ENCODE measurements at places on chromosomes 11 and 22. TPM values are rescaled to one million over a fixed set of nuclear protein-coding genes. Genes with fewer than 3 reads are reported as not detected.
A peak's percentile ranks its signal among the peaks of the same experiment; 100 is the strongest.

DNA sequence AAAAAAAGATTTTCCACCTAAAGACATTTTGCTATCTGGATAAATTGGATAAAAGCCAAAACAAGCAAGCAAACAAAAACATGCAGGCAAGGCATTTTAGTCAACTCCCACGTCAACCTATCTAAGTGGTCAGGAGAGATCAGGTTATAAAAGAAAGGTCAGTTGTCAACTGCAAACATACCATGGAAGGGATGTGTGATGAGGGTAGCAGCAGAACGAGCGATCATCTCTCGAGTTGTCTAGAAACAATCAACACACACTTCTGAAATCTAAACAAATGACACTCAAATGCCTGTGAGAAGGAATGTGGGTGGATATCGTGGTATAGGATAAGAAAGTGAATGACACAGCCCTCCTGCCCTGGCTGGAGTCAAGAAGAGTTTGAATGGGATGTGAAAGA is 10.9 kb downstream of the MTCH2 start:
- H3K4me3 ChIP-seq = no peak overlapping the region
- no peak overlapping the region for H3K27ac ChIP-seq
- no peaks in the 10 kb centered on the region for H3K4me1 ChIP-seq
- no peaks in the 10 kb centered on the region for H3K27me3 ChIP-seq
- DNase-seq = no peak
- H3K36me3 ChIP-seq = peaks cover 28% of the 10 kb centered on the region

DNA sequence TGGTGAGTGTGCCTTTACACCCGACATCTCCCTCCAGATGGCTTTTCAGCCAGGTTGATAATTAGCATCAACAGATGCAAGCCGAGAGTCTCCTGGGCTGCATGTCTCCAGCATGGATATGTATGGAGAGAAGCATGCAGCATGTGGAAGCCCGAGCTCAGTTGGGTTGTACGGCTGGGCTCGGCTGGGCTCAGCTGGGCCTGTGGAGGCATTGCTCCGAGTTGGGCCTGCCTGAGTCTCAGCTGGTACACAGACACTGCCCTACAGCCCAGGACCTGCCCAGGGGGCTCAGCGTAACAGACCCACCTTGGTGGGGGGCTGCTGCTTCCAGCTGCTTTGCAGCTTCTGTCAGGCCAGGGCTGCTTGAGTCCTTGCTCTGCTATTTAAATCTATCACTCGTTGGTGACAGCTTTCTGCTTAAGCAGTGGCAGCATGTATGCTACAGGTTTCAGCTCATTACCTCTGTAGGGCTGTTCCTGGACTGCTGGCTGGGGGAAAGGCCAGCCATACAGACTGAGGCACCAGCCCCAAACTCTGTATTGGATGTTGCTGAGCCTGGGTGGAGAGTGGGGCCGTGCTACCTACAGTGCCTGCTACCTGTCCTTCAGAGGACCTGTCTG is 115.5 kb downstream of the TEAD1 start:
- DNase-seq = no peak
- no peak overlapping the region for H3K27ac ChIP-seq
- H3K36me3 ChIP-seq = no peaks in the 10 kb centered on the region
- 0 out of 2 replicates have a peak, but pooled peaks cover 11% of the 10 kb centered on the region for H3K4me1 ChIP-seq
- H3K27me3 ChIP-seq = no peaks in the 10 kb centered on the region
- no peak overlapping the region for H3K4me3 ChIP-seq

DNA sequence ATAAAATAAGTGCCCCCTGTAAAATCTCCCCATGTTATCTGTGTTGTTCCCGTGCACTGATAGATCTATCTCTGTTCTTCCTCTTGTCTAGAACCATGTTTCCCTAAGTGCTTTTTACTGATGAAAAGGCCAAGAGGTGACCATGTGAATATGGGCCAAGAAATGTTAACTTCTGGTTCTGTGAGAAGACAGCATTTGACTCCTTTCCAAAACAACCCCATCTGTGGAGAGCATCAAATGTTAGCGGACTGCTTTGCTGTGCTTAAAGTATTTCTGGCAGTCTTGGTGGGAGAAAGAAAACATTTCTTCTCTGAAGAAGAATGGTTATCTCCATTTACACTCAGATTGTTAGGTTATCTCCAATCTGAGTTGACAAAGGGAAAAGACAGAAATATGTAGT is 58.6 kb upstream of the GUCY1A2 start:
- H3K36me3 ChIP-seq = no peaks in the 10 kb centered on the region
- DNase-seq = no peak
- H3K27me3 ChIP-seq = no peaks in the 10 kb centered on the region
- H3K4me3 ChIP-seq = no peak overlapping the region
- no peaks in the 10 kb centered on the region for H3K4me1 ChIP-seq

DNA sequence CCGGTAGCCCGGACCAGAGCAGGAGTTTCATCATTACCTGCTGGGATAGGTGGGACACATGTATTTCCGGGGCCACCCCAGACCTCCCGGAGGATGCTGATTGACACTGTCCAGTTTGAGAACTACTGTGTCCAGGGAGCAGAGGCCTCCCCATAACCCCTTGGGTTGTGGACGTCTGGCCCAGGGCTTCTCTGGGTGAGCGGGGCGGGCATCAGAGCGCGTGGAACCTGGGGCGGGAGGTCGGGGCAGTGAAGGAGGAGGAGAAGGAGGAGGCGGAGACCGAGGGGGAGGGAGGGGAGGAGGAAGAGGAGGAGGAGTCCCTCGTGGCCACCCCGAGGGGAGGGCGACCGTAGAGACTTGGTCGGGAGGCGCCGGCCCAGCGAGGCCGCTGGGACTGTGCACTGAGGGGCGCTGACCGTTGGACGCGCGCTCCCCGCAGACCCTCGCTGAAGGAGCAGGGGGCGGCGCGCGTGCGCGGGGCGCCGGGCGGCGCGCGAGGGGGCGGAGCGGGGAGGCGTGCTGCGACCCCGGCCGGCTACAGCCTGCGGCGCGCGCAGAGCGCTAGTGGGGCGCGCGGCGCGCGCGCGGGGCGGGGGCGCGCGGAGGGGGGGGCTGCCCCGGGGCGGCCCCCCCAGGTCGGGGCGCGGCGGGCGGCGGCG is at the start of gene GRK3:
Gene GRK3, plus strand, starts transcription at position 356 of the 659 bp plus-strand sequence. CDS start 366 bp downstream, outside the sequence.
- H3K27me3 ChIP-seq = peaks cover 51% of the 10 kb centered on the region
- H3K4me1 ChIP-seq = no peaks in the 10 kb centered on the region
- peak within 1 kb of the TSS; percentile 55 for H3K4me3 ChIP-seq
- DNase-seq = no peak
- no peaks in the 10 kb centered on the region for H3K36me3 ChIP-seq

Gene TRIM49
- total RNA-seq = not detected

GRCh38 chr11:112810951-112811350 is 150.3 kb upstream of the NCAM1 start:
- H3K27me3 ChIP-seq = no peaks in the 10 kb centered on the region
- H3K4me1 ChIP-seq = no peaks in the 10 kb centered on the region
- no peak overlapping the region for H3K27ac ChIP-seq
- no peak overlapping the region for H3K4me3 ChIP-seq
- H3K36me3 ChIP-seq = no peaks in the 10 kb centered on the region

Gene GRIK4
- total RNA-seq = not detected

DNA sequence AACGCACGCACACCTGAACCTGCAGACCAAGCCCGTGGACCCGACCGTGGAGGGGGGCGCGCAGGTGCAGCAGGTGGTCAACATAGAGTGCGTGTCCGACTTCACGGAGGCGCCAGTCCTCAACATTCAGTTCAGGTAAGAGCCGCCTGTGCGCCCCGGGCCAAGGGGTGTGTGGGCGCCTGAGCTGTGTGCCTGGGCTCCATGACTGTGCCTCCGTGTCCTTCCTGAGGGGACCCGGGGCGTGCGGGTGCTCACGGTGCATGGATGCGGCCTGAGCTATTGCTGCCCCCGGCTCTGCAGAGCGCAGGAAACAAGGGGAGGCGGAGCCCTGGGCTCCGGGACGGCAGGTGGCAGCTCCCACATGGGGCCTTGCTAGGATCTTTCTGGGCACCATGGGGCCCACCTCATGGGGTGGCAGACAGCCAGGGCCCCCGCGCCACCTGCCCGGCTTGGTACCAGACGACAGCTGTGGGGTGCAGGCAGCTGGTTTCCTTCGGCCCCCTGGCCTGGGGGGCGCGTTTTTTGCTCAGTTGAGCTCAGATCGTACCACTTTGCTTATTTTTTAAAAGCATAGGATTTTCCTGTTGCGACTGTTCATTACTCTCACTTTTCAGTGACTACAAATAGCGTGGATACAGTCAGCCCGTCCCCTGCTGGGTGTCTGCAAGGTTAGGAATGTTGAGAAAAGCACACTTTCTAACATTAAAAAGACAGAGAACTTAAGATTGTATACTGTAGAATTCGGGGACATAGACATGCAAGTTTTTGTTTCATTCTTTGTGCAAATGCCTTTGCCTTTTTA is 28.3 kb downstream of the MUC6 start:
- H3K4me3 ChIP-seq = no peak overlapping the region
- no peaks in the 10 kb centered on the region for H3K27me3 ChIP-seq
- no peak overlapping the region for H3K27ac ChIP-seq
- H3K4me1 ChIP-seq = no peaks in the 10 kb centered on the region
- no peaks in the 10 kb centered on the region for H3K36me3 ChIP-seq

DNA sequence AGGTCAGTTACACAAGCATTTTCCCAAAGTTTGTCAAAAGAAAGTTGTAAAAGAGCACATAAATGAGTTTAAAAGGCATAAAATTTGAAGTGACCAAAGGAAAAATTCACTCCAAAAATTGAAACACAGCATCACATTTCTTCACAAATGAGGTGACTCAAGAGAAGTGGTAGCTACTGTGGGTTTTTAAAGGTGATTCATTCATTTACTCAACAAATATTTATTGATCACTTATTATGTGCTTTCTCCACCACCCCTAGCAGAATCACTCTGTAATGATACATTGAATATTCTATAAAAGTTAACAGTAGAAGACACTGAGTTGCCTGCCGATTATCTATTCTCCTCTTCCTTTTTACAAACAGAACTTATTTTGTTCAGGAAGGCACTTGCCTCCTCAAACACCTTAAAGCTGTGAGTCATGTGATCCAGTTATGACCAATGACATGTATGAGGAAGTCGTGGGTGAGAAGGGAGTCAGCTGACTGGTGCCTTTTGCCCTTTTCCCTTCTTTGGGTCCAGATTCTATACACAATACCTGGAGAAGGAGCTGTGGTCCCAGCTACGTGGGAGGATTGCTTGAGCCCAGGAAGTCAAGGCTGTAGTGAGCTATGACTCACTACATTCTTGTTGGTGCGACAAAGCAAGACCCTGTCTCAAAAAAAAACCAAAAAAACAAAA is 67.7 kb upstream of the CLNS1A start:
- no peak overlapping the region for H3K4me3 ChIP-seq
- H3K27ac ChIP-seq = peak overlapping the region; percentile 45
- H3K36me3 ChIP-seq = peaks cover 30% of the 10 kb centered on the region
- DNase-seq = peak; percentile 33

DNA sequence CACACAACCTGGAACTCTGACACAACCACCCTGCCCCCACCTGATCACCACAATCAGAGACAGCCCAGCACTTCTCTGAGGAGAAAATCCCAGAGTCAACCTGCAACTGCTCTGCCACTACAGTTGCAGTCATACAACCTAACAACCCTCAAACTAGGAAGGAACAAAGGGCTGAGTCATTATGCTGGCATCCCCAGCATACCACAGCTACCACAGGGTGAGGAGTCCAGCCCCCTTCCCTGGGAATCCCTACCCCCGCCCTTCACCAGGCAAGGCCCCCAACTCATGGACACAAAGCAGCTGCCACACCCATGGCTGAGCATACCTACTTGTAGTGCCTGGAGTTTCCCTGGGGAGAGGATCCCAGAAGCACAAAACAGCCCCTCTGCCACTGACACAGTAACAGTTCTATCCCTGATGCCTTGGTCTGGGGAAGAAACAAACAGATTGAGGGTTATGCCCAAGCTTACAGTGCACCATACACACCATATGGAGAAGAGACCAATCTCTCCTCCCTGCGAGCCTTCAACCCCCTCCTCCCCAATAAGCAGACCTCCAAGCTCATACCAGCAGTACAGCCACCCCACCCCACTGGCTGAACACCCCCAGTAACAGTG is 68.5 kb upstream of the C11orf58 start:
- no peaks in the 10 kb centered on the region for H3K27me3 ChIP-seq
- no peak overlapping the region for H3K4me3 ChIP-seq
- H3K4me1 ChIP-seq = peaks cover 17% of the 10 kb centered on the region
- H3K36me3 ChIP-seq = no peaks in the 10 kb centered on the region
- H3K27ac ChIP-seq = peak overlapping the region; percentile 43

DNA sequence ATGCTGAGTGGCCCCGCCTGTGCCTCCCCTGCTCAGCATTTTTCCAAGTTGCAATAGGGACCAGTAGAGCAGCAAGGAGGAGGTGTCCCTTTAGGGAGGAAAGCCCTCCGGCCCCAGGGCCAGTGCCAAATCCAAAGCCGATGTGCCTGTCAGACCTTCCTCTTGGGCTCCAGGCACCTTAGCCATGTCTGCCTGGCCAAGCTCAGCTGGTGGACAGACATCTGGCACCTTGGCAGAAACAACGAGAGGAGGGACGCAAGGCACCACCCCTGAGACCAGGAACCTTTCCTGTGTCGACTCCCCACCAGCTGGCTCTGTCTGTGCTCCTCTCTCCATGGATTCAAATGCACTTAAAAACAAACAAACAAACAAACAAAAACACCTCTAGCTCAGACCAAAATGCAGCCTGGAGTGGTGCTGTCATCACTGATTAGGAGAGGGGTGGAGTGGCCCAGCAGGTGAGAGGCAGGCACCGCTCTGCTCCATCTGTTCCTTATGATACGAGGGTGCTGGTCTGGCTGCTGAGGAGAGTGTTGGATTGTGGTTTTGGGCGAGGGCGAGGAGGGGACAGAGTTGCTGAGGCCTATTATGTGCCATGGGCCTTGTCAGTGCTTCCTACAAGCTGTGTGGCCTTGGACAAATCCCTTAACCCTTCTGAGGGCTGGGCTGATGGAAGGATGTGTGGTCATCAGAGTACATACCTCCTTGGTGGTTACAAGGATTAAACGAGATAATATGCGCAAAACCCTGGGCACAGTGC is 46.2 kb downstream of the TP53I11 start:
- H3K27ac ChIP-seq = no peak overlapping the region
- no peak for DNase-seq
- peaks cover 69% of the 10 kb centered on the region for H3K27me3 ChIP-seq
- no peaks in the 10 kb centered on the region for H3K36me3 ChIP-seq

Gene OR52J3
- not detected for total RNA-seq

DNA sequence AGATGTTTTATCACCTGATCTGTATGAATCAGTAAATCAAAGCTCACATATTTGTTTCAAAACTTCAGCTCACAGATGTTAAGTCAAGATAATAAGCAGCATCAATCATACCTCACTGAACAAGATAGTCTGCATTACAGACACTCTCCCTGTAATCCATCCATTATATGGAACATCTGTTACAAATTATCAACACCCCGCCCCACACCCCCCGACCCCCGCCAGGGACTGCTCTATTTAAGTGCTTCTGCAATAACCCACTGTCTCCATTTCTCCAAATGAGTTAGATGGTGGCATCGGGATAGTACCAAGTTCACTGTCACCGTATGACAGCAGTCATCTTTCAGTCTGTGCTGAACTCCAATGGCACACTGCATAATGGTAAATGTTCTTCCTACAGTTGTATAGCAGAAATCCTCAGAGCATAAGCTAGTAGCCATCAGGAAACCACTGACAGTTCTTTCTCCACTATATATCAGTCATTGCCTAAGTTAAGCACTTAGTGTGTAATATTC is 447.0 kb upstream of the ARHGAP42 start:
- H3K4me3 ChIP-seq = no peak overlapping the region
- DNase-seq = no peak
- no peaks in the 10 kb centered on the region for H3K27me3 ChIP-seq
- no peaks in the 10 kb centered on the region for H3K36me3 ChIP-seq
- no peak overlapping the region for H3K27ac ChIP-seq
- H3K4me1 ChIP-seq = no peaks in the 10 kb centered on the region

GRCh38 chr11:128318856-128319474 is 268.4 kb downstream of the ETS1 start:
- no peak overlapping the region for H3K4me3 ChIP-seq
- H3K27me3 ChIP-seq = no peaks in the 10 kb centered on the region
- H3K36me3 ChIP-seq = no peaks in the 10 kb centered on the region
- no peak for DNase-seq
- H3K27ac ChIP-seq = no peak overlapping the region

Gene FAM111B
- 8.5 TPM for total RNA-seq

Measured in PC-9 (cell line).